Type B pancreatic cell (in vitro differentiated cells): ENCODE measurements at places on chromosomes 16 and 17. TPM values are rescaled to one million over a fixed set of nuclear protein-coding genes. Genes with fewer than 3 reads are reported as not detected.
A peak's percentile ranks its signal among the peaks of the same experiment; 100 is the strongest.

Gene TOX3
- 14.7 and 18.4 TPM in 2 replicates for total RNA-seq

Gene HOXB5
- 10.1 and 20.8 TPM in 2 replicates for total RNA-seq

DNA sequence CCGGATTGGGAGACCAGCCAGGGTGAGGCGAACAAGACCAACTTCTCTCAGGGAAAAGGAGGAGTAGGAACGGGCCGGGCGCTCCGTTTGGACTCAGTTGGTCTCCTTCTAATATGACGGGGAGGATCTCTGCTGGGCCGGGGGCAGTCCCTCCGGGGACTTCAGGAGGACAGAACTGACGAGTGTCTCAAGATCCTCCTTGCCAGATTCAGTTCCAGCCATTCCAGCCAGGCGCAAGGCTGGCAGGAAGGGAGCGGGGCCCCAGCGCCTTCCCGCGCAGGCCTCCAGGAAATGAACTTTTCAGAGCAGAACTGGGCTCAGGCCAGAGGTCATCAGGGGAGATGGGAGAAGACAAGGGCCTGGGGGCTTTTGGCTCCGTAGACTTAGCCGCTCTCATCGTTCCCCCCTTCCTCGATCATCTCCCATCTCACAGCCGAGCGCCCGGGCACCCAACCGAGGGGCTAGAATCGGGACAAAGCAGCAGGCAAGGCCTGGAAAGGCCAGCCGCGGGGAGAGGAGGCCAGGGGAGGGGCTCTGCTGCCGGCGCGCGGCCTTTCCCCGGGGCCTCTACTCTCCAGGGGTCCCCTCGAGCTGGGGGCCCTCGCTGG lies 1.6 kb downstream of the ZNF423 start:
- H3K27ac ChIP-seq = peak overlapping the region; percentile 87
- H3K27me3 ChIP-seq = peaks cover 13% of the 10 kb centered on the region
- H3K4me1 ChIP-seq = peaks cover 47% of the 10 kb centered on the region
- no peak for DNase-seq
- peaks cover 4% of the 10 kb centered on the region for H3K36me3 ChIP-seq
- H3K4me3 ChIP-seq = peak overlapping the region; percentile 92

DNA sequence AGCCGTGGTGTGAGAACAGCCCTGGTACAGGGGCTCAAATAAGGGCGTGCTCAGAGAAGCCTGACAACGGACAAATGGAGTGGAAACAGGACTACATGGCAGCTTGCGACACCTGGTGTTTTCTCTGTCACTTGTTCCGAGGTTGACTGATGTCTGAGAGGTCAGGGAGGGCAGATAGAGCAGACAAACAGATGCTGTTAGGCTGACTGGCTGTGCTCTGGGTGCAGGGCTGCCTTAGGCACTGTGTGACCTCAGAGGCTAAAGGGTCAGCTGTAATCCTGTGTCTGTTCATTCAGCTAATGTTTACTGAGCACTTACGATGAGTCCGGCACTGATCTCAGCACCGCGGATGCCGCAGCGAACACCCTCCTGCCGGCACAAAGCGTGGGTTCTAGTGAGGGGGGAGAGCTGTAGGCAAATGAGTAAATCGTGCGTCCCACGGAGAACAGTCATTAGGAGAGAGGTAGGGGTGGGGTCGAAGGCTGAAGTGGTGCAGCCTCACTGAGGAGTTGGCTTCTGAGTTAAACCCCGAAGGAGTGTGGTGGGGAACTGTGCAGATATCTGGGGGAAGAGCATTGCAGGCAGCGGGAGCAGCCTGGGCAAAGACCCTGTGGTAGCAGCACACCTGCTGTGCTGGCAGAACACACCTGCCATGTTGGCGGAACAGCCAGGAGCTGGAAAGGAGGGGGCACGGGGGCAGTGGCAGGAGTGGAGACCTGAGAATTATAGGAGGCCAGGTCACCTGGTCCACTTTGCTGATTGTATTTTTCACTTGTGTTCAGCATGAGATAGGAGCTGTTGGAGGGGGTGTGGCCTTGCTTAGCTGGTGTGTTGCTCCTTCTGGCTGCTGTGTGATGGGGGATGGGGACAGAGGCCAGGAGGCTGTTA lies 35.0 kb downstream of the GPT2 start:
- peak overlapping the region; percentile 64 for H3K4me3 ChIP-seq
- H3K27me3 ChIP-seq = no peaks in the 10 kb centered on the region
- peaks cover 27% of the 10 kb centered on the region for H3K36me3 ChIP-seq
- DNase-seq = no peak
- H3K27ac ChIP-seq = peak overlapping the region; percentile 63

- peak overlapping the region; percentile 54 for H3K27ac ChIP-seq
- H3K27me3 ChIP-seq = no peaks in the 10 kb centered on the region
- DNase-seq = no peak
- peaks cover 54% of the 10 kb centered on the region for H3K4me1 ChIP-seq
- H3K4me3 ChIP-seq = peak overlapping the region; percentile 70
Measured at GRCh38 chr17:1002412-1002753, 5.5 kb downstream of the TIMM22 start.

GRCh38 chr17:82171750-82172375 lies 40.8 kb downstream of the CCDC57 start:
- peaks cover 8% of the 10 kb centered on the region for H3K4me1 ChIP-seq
- no peak overlapping the region for H3K27ac ChIP-seq
- no peak for DNase-seq
- no peak overlapping the region for H3K4me3 ChIP-seq
- peaks cover 36% of the 10 kb centered on the region for H3K36me3 ChIP-seq
- no peaks in the 10 kb centered on the region for H3K27me3 ChIP-seq

DNA sequence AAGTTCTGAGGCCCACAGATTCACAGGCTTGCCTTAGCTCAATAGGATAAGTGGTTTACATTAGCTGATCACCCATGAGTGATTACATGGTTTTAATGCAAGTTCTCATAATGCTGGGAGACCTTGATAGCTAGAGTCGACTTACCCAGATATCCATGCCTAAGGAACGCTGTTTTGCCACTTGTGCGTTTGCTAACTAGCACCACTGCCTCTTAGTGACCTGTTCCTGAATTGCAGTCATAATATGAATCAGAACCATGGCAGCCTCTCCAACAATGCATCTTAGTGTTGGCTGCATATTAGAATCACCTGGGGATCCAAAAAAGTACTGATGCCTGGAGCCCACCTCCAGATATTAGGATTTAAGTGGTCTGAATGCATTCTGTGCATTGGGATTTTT lies 251.1 kb upstream of the CDH5 start:
- DNase-seq = no peak
- no peak overlapping the region for H3K4me3 ChIP-seq
- peaks cover 9% of the 10 kb centered on the region for H3K4me1 ChIP-seq
- H3K27me3 ChIP-seq = peaks cover 45% of the 10 kb centered on the region
- no peak overlapping the region for H3K27ac ChIP-seq

DNA sequence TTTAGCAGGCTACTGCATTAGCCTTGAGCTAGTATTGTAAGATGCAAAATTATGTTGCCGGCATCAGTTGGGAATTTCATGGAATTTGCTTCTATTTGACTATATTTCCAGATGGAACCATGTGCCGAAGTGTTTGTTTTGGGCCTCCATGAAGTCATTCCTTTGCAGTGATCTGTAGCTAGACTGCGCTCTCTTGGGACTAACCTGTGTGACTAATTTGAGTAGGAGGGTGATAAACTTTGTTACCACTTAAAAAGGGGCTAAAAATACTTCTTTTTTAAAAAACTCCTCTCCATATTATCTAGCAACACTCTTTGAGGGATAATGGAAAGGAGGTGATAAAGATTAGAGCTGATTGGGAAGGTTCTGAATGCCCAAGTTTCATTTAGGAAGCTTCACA lies 166.8 kb upstream of the TBX2 start:
- H3K36me3 ChIP-seq = no peaks in the 10 kb centered on the region
- no peaks in the 10 kb centered on the region for H3K27me3 ChIP-seq
- peaks cover 45% of the 10 kb centered on the region for H3K4me1 ChIP-seq
- no peak overlapping the region for H3K27ac ChIP-seq
- no peak for DNase-seq

- DNase-seq = no peak
- H3K27me3 ChIP-seq = no peaks in the 10 kb centered on the region
- H3K4me1 ChIP-seq = peaks cover 18% of the 10 kb centered on the region
- peaks cover 7% of the 10 kb centered on the region for H3K36me3 ChIP-seq
- H3K4me3 ChIP-seq = no peak overlapping the region
Measured at GRCh38 chr17:8362651-8363332, 13.7 kb downstream of the KRABD2 start.
